Activated CD8-positive, alpha-beta memory T cell treated with anti-CD3 and anti-CD28 coated beads, Interleukin-2, amount 50 U/mL, for 4 hours (primary cell): ENCODE measurements at places on chromosomes 2 and 18.
A peak's percentile ranks its signal among the peaks of the same experiment; 100 is the strongest.

GRCh38 chr18:57426187-57426586, 9.0 kb upstream of the ONECUT2 start:
- no peak for DNase-seq

DNA sequence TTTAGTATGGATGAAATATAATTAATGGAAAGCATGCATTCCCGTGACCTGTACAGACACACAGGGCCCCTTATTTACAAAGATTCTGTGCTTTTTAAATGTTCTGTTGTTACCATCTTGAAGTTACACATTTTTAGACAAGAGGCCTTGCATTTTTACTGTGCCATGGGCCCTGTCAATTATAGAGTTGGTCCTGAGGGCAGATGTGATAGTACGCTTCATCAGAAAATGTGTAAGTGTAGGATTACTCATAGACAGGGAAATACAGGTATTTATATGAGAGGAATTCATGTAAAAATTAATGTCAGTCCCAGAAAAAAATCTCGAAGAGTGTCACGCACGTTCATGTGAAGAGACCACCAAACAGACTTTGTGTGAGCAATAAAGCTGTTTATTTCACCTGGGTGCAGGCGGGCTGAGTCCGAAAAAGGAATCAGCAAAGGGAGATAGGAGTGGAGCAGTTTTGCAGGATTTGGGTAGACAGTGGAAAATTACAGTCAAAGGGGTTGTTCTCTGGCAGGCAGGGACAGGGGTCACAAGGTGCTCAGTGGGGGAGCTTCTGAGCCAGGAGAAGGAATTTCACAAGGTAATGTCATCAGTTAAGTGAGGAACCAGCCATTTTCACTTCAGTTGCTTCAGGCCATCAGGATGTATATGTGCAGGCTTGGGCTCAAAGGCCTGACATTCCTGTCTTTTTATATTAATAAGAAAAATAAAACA, 12.2 kb upstream of the ALPK2 start:
- no peak for DNase-seq

DNA sequence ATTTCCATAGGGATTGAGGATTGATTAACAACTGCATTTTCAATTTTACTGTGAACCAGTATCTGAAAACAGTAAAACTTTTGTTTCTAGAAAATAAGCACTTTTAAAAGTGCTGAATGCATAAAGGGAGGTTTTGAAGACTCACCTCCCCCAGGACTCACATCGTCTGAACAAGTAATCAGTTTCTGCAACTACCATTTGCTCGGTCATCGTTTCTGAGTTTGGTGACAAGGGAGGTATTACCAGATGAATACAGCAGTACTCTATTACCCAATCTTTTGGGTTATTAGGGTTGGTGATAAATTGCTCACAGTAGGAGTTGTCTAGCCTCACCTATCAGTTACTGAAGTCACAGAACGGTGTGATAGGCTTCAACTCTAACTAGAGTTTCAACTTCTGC, 234.5 kb upstream of the FN1 start:
- DNase-seq = no peak

GRCh38 chr2:241069821-241070281, 32.2 kb downstream of the MTERF4 start:
- DNase-seq = peak; percentile 15

DNA sequence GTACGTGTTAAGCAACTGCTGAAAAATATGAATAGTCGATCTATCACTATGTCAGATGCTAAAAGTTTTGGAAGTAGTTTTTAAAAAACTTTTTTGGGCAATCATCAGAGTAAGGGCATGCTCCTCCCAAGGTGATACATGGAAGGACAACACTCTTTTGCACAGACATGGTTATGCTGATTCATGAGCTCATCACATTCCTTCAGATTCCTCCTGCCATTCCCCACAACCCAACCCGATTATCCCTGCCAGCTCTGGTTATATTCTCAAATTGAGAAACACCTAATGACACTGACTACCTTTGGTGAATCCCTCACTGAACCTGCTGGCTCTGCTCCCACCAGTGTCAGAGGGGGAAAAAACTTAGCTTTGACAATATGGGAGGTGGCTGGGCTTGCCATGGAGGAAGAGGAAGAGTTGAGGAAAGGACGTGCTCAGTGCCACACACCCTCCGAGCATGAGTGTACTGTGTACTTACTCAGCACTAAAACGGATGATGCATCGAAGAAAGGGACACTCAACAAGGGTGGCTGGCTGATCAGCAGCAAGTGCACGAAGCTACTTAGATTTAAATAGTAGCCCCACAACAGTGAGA, 83.9 kb upstream of the RNU4ATAC start:
- DNase-seq = no peak

DNA sequence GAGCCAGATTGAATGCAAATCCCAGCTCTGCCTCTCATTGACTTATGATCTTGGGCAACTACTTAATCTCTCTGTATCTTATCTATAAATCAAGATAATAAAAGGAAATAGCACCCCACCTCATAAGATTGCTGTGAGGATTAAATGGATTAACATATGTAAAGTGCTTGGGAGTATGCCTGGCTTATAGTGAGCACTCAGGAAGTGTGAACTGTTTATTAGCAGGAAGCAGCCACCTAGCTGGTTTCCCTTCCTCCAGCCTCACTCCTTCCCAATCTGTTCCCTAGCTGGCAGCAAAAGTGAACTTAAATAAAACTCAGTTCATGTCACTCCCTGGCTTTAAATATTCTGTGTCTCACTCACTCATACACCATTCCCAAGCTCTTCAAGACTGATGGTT, 526.6 kb upstream of the PKDCC start:
- no peak for DNase-seq

GRCh38 chr2:78992807-78993517, 32.5 kb upstream of the REG3G start:
- no peak for DNase-seq

- DNase-seq = no peak
Observed at GRCh38 chr2:61763605-61764034, 90.2 kb downstream of the FAM161A start.

DNA sequence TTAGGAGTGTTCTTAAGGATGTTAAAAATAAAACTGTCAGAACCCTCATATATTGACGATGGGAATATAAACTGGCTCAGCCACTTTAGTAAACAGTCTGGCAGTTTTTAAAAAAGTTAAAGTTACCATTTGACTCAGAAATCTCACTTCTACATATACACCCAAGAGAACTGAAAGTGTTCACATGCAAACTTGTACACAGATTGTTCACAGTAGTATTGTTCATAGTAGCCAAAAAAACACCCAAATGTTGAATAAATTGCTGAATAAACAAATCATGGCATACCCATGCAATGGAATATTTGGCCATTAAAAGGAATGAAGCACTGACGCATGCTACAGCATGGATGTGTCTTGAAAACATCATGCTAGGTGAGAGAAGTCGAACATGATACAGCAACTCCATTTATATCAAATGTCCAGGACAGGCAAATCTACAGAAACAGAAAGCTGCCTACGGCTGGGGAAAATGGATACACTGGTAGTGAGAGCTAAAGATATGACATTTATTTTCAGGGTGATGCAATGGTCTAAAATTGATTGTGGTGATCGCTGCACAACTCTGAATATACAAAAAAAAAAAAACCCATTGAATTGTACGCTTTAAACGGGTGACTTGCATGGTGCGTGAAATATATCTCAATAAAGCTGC, 10.1 kb downstream of the RPL31 start:
- no peak for DNase-seq

DNA sequence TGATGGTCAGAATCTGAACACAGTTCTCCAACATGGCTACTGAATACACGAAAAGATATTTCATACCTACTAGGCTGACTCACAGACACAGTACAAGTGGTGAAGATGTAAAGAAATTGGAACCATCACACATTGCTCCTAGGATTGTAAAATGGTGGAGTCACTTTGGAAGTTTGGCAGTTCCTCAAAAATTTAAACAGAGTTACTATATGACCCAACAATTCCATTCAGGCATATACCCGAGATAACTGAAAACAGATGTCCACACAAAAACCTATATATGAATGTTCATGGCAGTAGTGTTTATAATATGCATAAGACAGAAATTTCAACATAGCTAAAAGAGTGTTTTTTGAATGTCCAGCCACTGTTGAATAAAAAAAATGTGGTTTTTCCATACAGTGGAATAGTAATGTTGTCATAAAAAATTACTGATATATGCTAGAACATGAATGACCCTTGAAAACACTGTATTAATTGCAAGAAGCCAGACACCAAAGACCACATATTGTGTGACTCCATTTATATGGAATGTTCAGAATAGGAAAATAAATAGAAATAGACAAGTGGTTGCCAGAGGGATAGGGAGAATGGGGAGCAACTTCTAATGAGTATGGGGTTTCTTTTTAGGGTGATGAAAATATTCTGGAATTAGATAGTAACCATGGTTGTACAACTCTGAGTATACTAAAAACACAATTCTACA, 10.1 kb downstream of the RMP24 start:
- no peak for DNase-seq

DNA sequence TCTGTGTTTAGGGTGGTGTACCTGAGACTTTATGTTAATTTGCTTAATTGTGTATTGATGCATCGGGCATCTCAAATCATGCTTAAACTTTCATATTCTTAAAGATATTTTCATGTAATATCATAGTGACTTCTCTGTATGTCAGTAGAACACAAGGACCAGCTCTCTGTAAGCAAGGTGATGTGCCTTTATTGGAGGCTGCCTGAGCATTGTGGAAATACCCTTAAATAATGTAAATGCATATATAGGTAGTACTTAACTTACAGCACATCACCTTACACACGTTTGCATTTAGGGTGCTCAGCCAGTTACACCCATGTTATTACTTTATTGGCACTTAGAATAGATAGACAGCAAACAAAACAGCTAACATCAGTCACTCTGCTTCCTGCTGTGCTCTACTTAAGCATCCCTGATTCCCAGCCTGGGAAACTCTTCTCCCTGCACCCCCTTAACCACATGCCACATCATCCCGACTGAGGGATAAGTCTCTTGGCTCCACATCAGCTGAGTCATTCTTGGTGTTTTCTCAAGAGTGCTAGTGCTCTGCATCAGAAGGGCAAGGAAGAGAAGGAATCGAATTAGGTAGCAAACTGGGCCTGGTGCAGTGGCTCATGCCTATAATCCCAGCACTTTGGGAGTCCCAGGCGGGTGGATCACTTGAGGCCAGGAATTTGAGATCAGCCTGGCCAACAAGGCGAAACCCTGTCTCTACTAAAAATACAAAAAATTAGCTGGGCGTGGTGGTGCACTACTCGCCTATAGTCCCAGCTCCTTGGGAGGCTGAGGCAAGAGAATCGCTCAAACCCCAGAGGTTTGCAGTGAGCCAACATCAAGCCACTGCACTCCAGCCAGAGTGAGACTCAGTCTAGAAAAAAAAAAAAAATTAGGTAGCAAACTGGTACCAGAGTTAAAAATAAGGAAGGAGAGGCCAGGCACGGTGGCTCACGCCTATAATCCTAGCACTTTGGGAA, 108.7 kb downstream of the MAP3K20 start:
- DNase-seq = no peak

- DNase-seq = no peak
Observed at GRCh38 chr2:77604953-77605929, 83.1 kb upstream of the LRRTM4 start.

DNA sequence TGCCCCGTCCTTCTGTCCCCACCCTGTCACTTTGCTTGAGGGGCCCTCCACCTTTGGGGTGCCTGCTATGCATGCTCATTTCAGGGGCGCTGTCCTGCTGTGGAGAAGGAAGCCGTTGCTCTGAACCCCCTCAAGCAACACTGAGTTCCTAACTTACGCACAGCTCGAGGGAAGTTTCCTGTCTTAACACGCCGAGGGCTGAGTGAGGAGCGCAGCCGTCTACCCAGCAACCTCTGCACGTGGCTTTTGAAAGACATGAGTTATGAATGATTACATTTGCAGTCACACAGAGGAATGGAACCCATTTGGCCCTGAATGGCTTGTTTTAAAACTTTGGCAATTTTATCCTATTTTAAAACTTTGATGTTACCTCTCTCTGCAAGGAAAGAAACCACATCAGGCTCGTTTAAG, 14.0 kb downstream of the RAMP1 start:
- DNase-seq = no peak

DNA sequence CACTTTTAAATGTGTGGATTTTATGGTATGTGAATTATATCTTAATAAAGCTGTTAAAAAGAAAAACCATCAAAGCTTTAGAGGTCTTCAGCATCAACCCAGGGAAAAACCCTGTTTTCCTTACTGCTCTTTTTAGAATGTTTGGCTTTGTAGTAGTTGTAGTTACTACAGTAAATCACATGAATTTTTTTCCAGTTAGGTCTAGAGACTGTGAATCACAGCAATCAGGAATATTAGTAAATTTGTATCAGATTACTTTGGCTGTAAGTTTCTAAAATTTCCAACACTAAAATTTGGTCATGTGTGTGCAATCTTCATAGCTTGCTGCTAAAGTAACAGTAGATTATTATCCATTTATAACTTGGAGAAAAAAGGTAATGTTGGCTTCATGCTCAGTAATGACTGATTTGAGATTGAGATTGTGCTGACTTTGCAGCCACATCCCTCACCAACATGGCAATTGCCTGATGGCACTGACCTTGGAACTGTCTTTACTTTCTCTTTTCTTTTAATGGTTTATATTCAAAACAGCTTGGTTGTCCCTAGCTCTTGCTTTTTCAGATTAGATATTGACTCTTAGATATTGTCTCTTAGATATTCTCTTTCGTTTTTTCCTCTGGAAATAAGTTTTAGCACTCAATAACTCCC, 41.1 kb downstream of the LCLAT1 start:
- no peak for DNase-seq

DNA sequence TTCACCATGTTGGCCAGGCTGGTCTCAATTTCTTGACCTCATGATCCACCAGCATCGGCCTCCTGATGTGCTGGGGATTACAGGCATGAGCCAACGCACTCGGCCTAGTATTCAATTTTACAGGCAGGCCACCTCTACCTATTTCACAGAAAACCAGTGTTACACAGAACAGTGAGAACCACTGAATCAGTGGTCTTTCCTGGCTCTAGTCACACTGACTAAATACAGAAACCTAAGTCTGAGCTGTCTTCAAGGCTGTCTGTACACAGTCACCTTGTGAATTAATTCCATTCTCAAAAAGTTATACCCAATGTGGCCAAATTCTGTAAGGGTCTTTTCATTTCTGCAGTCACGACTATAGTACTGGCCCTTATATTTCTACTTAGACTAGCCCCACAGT, 3.5 kb downstream of the RNF149 start:
- no peak for DNase-seq

DNA sequence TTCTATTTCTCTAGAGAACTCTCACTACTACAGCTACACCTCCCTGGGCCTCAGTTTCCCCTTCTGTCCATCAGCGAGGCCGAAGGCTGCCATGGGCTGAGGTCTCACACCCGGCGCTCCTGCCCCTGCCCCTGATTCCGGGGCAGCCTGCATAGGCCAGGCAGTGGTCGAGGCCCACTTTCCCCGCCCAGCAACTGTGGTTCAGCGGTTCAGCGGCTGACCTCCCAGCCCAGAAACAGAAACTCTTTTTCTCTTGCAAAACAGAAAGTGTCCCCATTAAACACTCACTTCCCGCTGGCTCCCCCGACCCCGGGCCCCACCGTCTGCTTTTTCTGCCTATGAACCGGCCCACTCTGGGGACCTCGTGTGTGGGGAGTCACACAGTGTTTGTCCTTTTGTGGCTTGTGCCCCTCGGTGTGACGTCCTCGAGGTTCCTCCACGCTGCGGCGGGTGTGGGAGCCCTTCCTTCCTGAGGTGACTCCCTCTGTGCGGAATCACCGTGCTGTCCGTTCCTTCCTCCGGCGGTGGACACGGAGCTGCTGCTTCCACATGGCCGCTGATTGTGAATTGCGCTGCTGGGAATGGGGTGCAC, 16.0 kb downstream of the PDCD1 start:
- peak; percentile 58 for DNase-seq
